NCI-H1694 treated with DMSO at 0.1 percent for 48 hours (cell line): ENCODE measurements at places on chromosomes 3 and 15.

DNA sequence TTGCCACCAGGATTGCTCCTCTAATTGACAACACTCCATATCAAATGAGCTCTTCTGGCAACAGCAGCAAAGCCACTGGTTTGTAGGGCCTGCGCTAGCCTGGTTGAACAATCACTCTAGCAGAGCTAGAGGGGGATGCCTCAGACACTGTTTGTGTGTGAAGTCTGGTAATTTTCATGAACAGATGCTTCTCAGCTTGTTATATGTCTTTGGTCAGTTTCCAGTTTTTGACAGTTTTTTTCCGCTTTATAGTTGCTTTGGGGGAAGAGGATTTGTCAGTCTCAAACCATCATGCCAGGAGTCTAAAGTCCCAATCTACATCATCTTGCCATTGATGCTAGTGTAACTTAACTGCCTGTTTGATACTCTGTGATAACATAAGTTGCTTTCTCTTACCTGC, 136.0 kb downstream of the HCN4 start:
- DNase-seq = peak; percentile 13

DNA sequence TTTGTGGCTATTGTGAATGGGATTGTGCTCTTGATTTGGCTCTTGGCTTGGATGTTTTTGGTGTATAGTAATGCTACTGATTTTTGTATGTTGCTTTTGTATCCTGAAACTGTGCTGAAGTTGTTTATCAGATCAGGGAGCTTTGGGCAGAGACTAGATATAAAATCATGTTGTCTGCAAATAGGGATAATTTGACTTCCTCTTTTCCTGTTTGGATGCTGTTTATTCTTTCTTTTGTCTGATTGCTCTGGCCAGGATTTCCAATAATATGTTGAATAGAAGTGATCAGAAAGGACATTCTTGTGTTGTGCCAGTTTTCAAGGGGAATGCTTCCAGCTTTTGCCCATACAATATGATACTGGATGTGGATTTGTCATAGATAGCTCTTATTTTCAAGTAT, 66.1 kb downstream of the CHCHD6 start:
- DNase-seq = no peak

DNA sequence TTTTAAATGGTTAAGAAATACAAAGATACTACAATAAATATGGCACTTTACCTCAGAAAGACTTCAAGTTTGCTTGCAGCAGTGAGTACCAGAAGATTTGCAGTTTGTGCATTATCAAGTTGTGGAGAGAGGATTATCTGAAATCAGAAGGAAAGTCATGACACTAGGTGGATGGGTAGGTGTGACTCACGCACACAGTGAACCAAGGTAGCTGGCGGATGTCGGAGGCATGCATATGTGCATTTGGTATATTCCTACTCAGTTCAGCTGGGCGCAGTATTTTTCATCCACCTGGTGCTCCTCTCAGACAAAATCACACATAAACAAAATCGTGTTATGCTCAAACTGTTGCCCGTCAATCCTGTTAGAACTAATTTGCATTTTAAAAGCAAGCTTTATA, 351.0 kb downstream of the IGSF11 start:
- no peak for DNase-seq

DNA sequence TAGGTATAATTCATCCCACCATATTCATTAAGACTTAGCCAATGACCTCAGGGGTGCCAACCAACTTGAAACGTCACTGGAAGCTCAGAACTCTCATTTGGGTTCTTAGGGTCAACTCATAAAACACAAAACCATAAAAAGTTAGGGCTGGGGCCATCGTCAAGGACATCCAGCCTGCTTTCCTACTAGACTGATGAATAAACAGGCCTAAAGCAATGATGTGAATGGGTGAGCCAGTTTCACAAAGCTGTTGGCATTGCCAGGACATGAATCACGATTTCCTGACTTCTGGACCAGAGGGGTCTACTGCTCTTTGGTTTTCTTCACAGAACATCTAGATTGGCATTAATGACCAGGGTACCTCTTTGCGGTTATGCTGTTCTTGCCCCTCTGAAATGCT, 64.7 kb downstream of the EOMES start:
- no peak for DNase-seq
